ENCODE measurements at places on chromosomes 13 and 19.

DNA sequence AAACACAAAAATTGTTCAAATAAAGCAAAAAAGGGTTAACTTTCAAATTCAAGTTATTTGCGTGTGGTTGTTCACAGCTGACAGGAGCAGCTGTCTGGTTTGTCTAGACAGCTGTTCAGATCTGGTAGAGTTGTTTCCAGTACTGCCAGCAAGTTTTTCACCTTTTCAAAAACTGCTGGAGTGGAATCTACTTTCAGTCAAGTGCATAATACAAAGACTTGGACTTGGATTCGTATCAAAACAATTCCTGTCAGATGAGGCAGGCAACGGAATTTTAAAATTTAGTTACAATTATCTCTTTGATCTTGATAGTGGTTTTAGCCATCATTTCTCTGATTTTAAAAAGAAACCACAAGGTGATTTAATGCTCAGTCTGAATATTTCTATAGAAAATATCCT lies 51.7 kb upstream of the EEF1AKMT1 start:
- DNase-seq, result no peak

- no peak for DNase-seq
Observed at GRCh38 chr19:703651-704446, 4.9 kb upstream of the PALM start.

DNA sequence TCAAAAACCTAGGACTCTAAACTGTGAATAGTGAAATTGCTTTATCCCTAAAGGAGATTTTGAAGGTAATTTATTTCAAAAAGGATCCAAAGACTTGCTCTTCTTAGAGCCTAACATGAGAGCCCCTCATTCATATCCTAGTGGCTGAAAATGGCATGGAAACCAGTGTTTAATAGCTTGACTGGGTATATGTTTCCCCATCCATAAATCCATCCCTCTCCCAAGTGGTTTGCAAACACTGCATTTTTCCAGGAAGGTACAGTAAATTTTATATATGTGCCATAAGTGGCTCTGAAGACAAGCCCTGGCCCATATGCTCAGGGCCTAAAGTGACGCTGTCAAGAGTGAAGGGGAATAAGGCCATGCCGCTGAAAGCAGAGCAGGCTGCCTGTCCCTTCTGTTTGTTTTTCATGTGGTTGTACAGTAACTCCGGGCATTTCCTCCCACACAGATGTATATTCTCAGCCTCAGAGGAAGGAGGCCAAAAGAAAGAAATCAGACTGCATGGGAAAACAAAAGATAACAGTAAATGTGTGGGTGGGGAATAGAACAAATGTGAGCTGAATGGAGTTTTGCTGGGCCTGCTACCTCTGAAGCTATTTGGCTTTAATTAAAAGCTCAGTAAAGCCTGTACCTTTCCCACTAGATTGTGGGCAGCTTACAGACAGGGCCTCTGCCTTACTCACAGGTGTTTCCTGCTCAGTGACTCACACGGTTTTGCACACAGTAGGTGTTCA lies 181.9 kb downstream of the PCDH9 start:
- DNase-seq, result peak; percentile 17

- DNase-seq, result peak; percentile 72
Observed at GRCh38 chr13:100514788-100515409, 73.7 kb downstream of the GGACT start.

DNA sequence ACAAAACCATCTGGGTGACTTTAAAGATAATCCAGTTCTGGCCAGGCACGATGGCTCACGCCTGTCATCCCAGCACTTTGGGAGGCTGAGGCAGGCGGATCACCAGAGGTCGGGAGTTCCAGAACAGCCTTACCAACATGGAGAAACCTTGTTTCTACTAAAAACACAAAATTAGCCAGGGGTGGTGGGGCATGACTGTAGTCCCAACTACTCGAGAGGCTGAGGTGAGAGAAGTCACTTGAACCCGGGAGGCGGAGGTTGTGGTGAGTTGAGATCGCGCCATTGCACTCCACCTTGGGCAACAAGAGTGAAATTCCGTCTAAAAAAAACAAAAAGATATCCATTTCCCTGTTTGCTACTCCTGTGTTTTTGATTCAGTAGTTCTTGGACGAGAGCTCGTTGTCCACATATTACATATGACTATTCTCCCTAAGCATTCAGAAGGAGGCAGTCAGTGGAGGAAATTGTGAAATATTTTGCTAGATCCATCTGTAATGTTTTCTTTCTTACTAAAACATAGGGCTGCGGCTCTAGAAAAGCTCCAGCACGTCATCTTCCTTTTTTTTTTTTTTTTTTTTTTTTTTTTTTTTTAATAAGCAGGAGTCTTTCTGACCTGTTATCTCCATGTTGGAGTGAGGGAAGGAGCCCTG lies 33.6 kb downstream of the ZNF701 start:
- no peak for DNase-seq

DNA sequence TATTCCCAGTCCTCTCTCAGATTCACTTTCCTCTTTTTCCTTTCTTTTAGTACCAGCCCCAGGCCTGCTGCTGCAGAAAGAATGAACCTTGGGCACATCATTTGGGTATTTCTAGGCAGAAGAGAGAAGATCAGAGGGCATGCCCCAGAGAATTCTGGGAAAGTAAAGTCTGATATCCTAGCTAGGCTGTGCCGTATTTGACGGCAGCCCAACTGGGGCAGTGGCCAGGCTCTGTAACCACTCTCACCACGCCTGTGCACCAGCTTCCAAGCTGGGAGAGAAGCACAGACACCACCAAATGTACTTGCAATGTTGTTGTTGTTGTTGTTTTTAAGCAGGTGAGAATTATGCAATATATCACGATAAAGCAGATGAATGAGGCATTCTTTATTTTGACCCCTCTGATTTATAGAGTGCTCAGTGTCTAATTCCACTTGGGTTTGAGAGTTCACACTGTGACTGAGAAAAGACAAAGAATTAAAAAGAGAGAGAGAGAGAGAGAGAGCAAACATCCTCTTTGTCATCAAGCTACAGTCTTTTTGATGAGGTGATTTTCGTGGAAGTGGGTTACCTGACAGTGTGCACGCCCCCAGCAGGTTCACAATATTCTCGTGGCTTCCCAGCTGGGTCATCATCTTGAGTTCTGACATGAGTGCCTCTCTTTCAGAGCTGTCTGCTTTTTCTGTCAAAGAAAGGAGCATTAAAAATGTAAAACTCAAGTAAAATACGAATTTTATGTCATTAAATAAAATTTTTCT lies 39.3 kb upstream of the URAD start:
- no peak for DNase-seq

- DNase-seq, result no peak
Observed at GRCh38 chr19:32969549-32969948, 2.2 kb downstream of the CEP89 start.

- DNase-seq, result no peak
Observed at GRCh38 chr13:84439108-84439507, 556.8 kb upstream of the SLITRK1 start.

DNA sequence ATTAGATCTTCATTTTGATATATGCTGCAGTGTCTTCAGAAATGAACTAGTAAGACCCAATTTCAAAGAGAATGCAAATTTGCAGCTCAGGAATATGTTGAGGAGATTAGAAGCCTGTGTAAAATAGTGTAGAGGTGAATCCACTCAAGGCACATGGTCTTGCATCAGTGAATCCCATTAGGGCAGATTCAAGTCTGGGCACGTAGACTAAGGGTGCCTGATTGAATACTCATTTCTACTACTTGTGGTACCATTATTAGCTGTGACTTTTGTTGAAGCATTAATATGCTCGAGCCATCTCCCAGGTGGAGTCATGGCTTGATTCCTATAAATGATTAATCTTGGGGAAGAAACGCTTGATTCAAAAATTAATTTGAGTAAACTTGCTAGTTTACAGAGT lies 129.4 kb downstream of the AKAP11 start:
- peak; percentile 74 for DNase-seq

DNA sequence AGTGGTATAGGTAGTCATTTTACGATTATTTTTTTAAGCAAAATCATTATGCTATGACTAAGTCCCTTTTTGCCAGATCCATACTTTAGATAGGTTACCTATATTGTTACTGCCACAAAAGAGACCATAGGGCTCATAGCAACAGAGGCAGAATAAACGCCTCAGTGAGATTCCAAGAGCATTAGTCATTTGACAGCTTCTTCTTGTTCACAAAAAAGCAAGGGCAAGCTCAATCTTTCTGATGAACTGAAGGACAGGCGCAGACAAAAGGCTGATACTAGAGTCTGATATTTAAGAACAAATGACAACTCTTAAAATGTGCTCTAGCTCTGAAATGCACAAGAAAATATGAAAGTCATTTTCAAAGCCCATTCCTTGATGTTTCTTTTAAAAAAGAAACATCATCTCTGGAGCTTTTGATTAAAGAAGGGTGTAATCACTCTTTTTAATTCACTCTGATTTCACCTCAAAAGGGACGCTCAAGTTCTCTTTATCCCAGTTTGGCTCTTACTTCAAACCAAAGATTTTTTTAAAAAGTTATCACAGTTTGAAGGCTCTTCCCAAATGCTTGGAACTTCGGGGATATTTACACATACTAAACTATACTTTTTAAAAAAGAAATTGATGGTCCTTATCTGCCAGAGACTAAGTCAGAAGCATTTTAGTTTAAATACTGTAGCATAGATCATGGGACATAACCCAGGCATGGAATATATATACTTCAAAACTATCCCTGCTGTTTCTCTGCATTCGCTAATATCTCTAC lies 187.2 kb downstream of the EFNB2 start:
- no peak for DNase-seq

DNA sequence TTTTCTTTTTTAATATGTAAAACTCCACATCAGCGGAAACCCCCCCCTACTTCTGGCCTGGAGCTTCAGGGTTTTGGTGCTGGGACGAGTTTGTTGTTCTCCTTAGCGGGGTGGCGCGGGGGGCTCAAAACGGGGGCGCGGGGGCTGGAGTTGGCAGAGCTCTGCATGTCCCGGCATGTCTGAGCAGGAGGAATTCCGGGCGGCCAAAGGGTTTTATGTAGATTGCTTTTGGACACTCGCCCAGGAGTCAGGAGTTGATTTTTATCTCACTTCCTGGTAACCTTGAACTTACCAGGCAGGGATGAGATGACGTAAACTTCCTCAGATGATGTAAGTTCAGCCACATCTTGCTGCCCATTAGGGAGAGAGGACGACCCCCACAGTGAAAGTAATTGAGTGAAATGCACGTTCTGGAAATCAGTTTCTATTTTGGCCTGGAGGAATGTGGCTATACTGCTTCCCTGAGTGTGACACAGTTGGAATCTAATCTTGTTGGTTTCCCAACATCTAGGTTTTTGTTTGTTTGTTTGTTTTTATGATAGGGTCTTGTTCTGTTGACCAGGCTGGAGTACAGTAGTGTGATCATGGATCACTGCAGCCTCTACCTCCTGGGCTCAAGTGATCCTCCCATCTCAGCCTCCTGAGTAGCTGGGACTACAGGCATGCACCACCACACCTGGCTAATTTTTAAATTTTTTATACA lies 21.0 kb upstream of the GDF15 start:
- DNase-seq, result no peak

DNA sequence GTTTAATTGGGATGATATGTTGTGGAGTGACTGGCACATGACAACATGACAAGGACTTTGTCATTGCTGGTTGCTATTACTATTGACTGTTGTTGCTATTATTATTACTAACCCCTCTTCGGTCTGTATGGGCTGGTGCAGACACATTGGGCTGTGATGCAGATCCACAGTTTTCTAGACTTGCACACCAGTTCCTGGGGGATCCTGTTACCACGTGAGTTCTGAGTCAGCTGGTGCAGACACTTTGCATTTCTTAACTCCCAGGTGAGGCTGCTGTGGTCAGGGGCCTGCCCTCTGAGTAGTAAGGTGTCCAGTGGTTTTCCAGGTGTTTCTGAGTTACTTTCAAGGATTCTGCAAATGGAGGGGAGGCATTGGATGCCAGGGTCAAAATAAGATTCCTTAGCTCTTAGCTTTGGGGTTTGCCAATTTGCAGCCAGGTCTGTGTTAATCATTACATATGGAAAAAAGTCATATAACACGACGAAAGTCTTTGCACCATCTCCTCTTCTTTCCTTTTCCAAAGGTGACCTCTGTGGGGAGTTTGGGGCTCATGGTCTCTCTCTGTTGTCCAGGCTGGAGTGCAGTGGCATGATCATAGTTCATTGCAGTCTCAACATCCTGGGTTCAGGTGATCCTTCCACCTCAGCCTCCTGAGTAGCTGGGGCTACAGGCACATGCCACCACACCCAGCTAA lies 19.3 kb downstream of the BICRA start:
- DNase-seq, result no peak

DNA sequence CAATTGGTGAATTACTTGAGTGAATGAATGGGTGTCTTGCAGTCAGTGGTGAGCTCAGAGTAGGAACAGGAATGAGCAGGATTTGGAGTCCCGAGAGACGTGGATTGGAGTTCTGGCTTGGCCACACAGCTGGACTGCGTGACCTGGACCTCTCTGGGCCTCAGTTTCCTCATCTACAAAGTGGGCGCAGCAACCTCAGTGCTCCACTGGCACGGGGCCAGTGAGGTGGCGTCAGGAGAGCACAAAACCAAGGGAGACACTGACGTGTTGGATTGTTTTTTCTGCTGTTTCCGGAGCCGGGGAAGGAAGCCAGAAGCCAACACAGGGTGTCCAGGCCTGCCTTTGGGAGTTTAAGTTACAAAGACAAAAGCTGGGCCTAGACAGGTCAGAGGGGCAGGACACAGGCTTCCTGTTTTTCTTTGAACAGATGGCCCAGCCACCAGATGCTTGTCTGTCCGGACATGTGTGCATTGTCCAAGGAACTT lies 6.5 kb upstream of the DOCK6 start:
- DNase-seq, result no peak

DNA sequence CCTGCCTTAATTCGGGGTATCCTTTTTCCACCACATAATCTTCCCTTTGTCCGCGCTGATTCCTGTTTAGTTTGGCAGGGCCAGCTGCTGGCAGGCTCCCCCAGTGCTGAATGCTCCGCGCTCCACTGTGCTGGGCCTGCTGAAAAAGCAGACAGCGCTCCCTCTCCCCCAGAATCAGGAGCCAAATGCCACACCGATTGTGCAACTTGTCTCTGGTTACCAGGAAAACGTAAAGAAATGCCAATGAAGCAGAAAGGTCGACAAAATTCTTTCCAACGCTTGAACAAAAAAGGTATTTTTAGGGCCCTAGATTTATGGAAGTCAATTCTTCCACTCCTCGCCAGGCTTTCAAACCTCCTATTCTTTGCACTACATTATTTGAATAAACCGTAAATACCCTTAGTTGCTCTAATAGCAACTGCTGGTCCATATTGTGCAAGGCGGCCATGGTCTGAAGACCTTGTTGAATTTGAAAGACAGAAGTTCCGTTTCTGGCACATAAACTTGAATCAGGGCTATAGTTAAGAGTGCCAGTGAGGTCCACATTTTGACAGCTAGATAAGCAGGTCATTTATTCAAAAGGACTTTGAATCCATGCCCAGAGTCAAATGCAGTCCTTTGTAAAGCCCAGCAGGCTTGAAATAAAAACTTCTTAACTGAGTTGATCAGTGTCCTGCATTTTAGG lies 206.7 kb upstream of the RFC3 start:
- no peak for DNase-seq

- DNase-seq, result peak; percentile 2
Observed at GRCh38 chr19:12564016-12564664, 12.9 kb upstream of the ZNF564 start.

- no peak for DNase-seq
Observed at GRCh38 chr19:7645163-7645562, 8.3 kb downstream of the STXBP2 start.
